ENCODE measurements at places on chromosomes 16 and 17. TPM values are rescaled to one million over a fixed set of nuclear protein-coding genes. Genes with fewer than 3 reads are reported as not detected.

The CLDN6 gene
- not detected for total RNA-seq

The MRPL27 gene
- total RNA-seq, result 107 TPM

The ITGAL gene
- total RNA-seq, result not detected

The NPIPA5 gene
- total RNA-seq, result 1.4 TPM

The KRT17 gene
- total RNA-seq, result 0.45 TPM

The GNGT2 gene
- 0.38 TPM for total RNA-seq

The PRDM7 gene
- not detected for total RNA-seq

The EVI2A gene
- total RNA-seq, result 2.1 TPM

The WFIKKN2 gene
- not detected for total RNA-seq

The LDHD gene
- 0.98 TPM for total RNA-seq

The PRSS27 gene
- 0.64 TPM for total RNA-seq

The TERB1 gene
- total RNA-seq, result not detected

The CD300C gene
- total RNA-seq, result not detected

The SHISA6 gene
- not detected for total RNA-seq

The ACE gene
- total RNA-seq, result 2.6 TPM

The CTRB1 gene
- total RNA-seq, result not detected

The ERI2 gene
- total RNA-seq, result 27.9 TPM

The FZD2 gene
- 7.5 TPM for total RNA-seq

The TPSG1 gene
- total RNA-seq, result not detected

Data from A375 (cell line).